Activated CD4-positive, alpha-beta T cell treated with anti-CD3 and anti-CD28 coated beads, Interleukin-2, amount 50 U/mL, for 16 hours (primary cell): ENCODE measurements at places on chromosomes 13 and 19.
A peak's percentile ranks its signal among the peaks of the same experiment; 100 is the strongest.

DNA sequence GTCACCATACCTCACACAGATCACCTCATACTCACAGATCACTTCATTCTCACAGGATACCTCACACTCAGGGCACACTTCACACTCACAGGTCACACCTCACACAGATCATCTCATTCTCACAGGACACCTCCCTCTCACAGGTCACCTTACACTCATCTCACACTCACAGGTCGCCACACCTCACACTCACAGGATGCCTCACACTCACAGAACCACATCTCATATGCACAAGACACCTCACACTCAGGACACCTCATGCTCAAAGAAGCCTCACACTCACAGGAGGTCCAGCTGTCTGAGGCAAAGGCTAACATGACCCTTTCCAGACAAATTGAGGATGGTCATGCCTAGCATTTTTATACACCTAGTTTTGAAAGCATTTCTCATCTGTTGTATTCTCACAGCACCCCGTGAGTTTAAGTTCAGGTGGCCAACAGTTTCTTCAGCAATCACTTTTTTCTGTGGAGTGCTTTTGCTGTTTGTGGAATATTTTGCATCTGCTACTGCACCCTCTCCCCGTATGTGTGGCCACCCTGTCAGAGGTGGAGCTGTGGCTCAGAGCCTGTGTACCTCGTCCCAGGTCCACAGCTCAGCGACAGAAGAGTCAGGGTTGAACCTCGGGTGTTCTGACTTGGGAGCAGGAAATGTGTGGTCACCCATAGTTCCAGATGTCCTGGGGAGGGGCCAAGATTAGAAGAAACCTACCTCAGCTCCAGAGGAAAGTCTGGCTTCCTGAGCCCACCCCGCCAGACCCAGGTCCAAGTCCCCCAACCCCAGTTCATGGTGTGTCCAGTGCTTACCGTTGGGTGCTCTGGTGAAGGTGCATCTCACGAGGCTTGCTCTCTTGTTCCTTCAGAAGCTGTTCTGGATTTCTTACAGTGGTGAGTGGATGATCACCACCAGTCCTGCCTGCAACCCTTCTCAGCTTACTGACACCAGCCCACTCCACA, 7.6 kb downstream of the F7 start:
- no peak for DNase-seq

DNA sequence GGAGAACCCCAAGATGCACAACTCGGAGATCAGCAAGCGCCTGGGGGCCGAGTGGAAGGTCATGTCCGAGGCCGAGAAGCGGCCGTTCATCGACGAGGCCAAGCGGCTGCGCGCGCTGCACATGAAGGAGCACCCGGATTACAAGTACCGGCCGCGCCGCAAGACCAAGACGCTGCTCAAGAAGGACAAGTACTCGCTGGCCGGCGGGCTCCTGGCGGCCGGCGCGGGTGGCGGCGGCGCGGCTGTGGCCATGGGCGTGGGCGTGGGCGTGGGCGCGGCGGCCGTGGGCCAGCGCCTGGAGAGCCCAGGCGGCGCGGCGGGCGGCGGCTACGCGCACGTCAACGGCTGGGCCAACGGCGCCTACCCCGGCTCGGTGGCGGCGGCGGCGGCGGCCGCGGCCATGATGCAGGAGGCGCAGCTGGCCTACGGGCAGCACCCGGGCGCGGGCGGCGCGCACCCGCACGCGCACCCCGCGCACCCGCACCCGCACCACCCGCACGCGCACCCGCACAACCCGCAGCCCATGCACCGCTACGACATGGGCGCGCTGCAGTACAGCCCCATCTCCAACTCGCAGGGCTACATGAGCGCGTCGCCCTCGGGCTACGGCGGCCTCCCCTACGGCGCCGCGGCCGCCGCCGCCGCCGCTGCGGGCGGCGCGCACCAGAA, 1.1 kb downstream of the SOX1 start:
- DNase-seq: no peak

- no peak for DNase-seq
Measured at GRCh38 chr19:45475537-45476291, 7.9 kb downstream of the FOSB start.

DNA sequence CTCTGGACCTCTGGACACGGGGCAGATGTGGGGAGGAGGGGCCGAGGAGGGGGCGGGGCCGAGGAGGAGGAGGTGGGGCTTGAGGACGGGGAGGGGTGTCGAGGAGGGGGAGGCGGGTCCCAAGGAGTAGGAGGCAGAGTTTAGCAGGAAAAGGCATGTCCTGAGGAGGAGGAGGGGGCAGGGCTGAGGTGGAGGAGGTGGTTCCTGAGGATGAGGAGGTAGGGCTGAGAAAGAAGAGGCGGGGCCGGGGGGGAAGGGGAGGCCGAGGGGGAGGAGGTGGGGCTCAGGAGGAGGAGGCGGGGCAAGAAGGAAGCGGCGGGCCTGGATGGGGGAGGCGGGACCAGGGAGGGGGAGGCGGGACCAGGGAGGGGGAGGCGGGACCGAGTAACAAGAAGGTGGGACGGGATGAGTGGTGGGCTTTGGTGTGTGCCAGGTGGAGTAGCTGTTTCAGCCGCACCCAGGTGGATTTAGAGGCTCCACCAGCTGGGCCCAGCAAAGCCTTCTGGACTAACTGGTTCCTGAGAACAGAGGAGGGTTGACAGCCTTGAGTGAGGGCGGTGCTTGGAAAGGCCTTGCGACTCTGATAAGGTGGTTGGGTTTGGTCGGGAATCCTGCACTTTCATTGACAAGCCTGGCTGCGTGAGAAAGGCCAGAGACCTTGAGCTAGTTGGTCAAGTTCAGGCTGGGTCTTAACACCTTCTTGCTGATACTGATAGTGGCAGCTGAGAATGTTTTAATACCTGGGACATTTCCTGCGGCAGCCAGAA, 7.7 kb downstream of the TECR start:
- peak; percentile 68 for DNase-seq

DNA sequence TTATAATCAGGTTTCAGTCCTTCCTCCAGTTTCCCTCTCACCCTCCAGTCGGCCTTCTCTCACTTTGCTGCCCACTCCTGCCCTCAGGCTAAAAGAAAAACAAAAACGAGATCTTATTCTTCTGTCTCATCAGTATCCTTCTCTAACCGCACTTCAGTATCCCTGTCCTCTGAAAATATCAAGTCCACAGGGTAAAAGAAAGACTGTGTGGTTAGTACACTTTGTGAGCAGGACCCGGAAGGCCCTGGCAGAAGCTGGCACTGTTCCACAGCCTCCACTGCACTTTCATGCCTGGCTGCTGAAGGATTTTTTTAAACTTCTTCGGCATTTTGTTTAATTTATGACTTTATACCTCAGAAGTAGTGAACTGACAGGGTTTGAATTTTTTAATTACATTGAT, 51.8 kb downstream of the TM9SF2 start:
- DNase-seq: no peak

GRCh38 chr19:46828484-46828883, 22.2 kb downstream of the AP2S1 start:
- DNase-seq: peak; percentile 30

DNA sequence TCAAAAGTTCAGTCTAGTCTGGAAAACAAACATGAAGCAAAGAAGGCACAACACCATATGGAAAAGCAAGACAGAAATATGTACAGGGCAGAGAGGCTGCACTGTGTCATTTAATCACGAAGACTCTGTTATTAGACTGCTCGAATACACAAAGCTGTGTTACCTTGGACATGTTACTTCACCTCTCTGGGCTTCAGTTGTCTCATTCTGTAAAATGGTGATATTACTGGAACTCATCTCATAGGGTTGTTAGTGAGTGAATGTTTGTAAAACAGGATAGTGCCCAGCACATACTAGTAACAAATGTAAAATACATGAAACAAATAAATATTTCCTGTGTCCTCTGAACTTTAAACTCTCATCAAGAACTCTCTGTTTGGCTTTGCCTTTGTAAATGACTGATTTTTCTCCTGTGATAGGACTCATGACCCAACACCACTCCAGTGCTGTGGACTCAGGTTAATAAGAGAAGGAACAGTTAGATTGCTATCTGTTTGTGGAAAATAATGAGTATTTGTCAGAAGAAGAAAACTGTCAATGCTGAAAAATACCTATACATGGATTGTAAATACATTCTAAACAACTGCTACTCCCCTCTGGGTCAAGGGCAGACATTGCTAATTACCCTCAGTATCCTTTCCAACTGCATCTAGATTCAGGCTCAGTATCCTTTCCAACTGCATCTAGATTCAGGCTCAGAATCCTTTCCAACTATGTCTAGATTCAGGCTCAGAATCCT, 62.3 kb downstream of the ZIC5 start:
- DNase-seq: no peak

DNA sequence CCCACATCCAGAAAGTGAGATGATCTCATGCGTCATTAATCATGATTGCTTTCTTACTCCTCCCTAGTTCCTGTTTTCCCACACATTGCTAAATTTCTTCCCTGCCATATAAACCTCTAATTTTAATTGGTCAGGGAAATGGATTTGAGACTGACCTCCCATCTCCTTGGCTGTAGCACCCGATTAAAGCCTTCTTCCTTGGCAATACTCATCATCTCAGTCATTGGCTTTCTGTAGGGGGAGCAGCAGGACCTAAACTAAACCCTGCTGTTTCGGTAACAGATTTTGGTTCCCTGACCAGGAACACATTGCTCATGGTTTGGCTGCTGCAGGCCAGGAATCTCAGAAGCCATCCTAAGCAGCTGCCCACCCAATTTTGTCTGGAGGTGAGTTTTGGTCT, 61.7 kb downstream of the SPRYD7 start:
- no peak for DNase-seq

- DNase-seq: no peak
Measured at GRCh38 chr13:51015973-51016372, 95.1 kb downstream of the C13orf42 start.

DNA sequence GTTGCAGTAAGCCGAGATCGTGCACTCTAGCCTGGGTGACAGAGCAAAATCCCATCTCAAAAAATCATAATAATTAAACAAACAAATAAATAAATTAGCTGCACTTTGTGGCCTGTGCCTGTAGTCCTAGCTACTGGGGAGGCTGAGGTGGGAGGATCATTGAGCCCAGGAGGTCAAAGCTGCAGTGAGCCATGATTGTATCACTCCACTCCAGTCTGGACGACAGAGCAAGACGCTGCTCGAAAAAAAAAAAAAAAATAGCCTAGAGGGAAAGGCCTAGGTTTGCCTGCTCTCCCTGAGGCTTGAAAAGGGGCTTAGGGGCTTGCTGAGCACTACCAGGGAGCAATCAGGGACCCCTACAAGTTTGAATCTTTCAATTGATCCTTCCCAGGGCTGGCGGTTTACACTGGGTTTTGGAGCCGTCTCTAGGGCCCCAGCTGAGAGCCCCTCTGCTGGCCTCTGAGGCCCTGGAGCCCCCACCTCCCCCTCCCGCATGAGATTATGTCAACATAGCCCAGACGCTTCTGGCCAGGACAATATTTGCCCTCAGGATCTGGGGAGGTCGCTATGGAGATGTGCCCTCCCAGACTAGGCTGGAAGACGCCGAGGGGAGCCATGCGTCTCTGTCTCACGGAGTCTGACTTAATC, 10.4 kb upstream of the GIPR start:
- no peak for DNase-seq

DNA sequence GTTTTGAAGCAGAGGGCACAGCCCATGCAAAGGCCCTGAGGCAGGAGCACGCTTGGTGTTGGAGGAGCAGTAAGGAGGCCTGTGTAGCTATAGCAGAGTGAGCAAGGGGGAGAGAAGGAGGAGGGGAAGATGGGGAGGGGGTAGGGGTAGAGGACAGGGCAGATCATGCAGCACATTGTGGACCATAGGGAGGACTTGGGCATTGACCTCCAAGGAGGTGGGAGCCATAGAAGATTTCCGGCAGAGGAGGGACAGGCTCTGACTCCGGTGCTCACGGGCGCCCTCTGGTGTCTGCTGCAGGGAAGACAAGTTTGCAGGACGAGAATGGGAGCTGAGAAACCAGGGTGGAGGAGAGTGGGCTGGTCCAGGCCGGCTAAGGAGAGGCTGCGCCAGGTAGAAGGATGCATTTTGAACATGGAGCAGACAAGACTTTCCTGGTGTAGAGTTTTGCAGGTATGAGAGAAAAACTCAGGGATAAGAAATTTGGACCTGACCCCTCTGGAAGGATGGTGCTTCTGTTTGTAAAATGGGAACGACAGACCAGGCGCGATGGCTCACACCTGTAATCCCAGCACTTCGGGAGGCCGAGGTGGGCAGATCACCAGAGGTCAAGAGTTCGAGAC, 13.7 kb upstream of the CREB3L3 start:
- DNase-seq: peak; percentile 90

- DNase-seq: no peak
Measured at GRCh38 chr19:4660181-4660791, 9.9 kb downstream of the MYDGF start.

DNA sequence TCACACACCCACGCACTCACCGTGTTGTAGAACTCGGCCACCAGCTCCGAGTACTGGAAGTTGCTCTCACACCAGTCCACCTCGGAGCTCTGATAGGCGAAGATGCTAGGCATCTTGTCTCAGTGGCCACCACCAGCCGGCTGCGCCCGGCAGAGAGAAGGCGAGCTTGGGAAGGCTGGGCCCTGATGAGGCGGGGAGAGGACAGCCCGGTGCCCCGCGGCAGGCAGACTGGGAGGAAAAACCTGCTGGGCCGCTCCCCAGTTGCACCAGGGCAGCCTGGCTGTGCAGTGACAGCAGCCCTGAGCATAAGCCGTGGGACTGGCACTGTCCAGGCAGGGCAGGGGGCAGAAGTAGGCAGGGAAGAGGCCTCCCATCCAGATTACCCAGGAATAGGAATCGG, at the start of gene ACER1:
ACER1 (minus strand) TSS at position 174 of the 400 bp plus-strand sequence; CDS start at position 113, 61 bp downstream.
- no peak for DNase-seq

DNA sequence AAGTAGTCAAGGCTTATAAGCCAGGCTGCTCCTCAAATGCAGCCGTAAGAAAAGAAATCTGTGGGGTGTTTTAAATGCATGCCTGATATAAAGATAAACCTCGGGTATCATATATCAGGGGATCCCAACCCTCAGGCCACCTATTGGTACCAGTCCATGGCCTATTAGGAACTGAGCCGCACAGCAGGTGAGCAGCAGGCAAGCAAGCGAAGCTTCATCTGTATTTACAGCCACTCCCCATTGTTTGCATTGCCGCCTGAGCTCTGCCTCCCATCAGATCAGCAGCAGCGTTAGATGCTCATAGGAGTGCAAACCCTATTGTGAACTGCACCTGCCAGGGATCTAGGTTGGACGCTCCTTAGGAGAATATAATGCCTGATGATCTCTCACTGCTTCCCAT, 233.5 kb upstream of the SERP2 start:
- DNase-seq: no peak

- no peak for DNase-seq
Measured at GRCh38 chr13:113901642-113902041, 37.8 kb upstream of the GAS6 start.

- DNase-seq: no peak
Measured at GRCh38 chr13:63853816-63854215, 2438.2 kb upstream of the PCDH20 start.

DNA sequence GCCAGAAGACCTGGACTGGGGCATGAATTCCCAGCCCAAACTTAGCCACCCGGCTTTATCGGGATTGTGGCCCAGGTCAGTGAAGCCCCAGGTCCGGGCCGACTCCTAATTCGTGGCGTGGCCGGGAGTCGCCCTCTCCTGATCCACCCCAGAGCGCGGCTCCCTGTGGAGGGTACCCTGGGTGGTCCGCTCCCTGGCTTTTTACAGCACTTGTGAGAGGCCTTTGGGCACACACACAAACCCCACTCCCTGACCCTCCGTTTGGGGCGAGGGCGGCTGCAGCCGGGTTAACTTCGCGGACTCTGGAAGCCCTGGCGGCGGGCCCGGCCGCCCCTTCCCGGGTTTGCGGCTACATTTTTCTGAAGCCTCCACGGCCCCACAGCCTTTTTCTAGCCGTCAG, 56.4 kb downstream of the ZNF568 start:
- DNase-seq: no peak
